CMK (cell line): ENCODE measurements at places on chromosomes 4 and X.

GRCh38 chr4:150583287-150584110 lies 1.5 kb downstream of the MAB21L2 start:
- no peak for DNase-seq

GRCh38 chr4:66736606-66737005 lies 808.7 kb downstream of the CENPC start:
- DNase-seq = no peak

- no peak for DNase-seq
These were observed 56.3 kb upstream of the NAP1L5 start for GRCh38 chr4:88753658-88754571.

DNA sequence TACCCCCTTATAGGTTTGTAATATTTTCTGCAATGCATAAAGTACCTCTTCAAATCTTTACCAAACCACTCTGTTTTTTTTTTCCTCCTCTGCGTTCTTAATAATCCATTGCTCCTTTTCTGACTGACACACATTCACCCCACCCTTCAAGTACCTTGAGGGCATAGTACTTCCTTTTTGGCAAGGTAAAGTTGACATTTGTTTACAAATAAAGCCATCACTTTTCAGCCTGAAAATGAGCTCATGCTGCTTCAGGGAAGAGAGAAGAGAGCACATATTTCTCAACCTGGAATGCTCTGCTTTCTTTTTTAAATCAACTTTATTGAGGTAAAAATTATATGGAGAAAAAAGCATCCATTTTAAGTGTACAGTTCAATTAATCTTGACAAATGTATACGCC lies 113.9 kb downstream of the AGTR2 start:
- DNase-seq = no peak

GRCh38 chr4:76377481-76377901 lies 43.5 kb downstream of the CCDC158 start:
- DNase-seq = no peak

GRCh38 chr4:162921178-162921785 lies 245.4 kb downstream of the NAF1 start:
- DNase-seq = no peak

DNA sequence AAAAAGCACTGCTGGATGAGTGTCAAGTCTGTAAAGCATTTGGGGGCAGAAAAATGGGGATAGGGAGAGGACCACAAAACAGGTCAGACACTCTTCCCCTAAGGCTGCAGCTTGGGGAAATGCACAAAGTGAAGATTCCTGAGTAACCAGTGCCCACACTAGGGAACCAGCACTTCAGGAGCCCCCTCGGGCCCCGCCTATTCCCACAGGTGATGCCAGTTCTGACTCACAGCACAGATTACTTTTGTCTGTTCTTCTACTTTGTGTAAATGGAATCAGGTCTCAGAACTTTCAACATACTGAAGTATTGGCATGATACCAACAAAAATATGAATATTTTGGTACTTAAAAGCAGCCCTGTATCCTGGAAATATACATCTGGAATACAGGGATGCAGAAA lies 112.5 kb downstream of the ADRA2C start:
- DNase-seq = no peak

DNA sequence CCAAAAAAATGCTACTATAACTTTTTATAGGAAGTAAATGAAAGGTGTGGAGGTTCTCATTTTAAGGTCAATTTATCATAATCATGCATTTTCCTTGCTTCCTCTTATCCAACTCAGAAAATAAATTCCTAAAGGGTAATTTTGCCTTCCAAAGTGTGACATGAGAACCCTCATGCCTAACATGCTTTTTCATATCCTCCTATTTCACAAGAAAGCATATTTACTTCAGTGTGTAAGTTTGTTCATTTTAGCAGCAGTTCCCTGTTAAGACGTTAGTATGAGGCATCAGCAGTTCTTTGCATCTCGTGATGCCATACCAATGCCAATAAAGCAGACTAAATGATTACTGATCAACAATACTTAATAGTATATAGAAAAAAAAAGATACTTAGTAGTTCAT lies 18.4 kb downstream of the WDFY3 start:
- DNase-seq = no peak

GRCh38 chr4:34362654-34363053 lies 1881.7 kb downstream of the ARAP2 start:
- no peak for DNase-seq

- DNase-seq = no peak
These were observed 34.4 kb downstream of the HPF1 start for GRCh38 chr4:169723207-169723965.

- no peak for DNase-seq
These were observed 74.1 kb upstream of the TMEM164 start for GRCh38 chrX:109928596-109929335.

DNA sequence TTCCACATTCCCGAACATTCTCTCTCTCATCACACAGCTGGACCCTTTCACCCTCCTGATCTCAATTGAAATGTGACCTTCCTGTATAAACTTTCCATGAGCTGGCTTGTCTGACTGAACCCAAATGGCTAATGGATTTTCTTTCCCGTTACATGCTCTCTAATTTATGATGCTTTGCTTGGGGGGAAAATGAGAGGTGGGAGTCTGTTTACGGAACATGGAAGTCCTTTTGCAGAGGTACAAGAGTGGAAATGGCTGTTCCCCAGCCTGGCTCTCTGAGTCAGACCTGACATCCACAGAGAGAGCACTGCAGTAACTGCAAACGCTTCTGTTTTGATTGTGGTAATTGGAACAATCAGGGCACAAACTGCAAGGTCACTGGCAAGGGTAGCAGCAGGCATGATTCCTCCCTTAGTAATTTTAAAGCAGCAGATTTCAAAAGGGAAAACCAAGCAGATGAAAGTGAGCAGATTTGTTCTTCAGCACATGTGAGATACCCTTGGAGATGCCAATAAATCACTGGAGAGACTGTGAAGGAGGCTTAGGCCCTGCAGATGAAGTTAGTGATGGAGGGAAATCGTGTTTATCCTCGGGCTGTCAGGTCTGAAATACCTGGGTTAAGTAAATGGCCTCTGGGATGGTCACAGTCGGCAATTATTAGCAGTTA lies 83.9 kb downstream of the SNCA start:
- no peak for DNase-seq

- DNase-seq = no peak
These were observed 18.8 kb upstream of the CORIN start for GRCh38 chr4:47856713-47857112.

- DNase-seq = no peak
These were observed 275.7 kb downstream of the STPG2 start for GRCh38 chr4:97867557-97868091.

GRCh38 chr4:154018659-154019058 lies 229.8 kb upstream of the SFRP2 start:
- no peak for DNase-seq

- no peak for DNase-seq
These were observed 5.7 kb upstream of the AMELX start for GRCh38 chrX:11287505-11287904.

DNA sequence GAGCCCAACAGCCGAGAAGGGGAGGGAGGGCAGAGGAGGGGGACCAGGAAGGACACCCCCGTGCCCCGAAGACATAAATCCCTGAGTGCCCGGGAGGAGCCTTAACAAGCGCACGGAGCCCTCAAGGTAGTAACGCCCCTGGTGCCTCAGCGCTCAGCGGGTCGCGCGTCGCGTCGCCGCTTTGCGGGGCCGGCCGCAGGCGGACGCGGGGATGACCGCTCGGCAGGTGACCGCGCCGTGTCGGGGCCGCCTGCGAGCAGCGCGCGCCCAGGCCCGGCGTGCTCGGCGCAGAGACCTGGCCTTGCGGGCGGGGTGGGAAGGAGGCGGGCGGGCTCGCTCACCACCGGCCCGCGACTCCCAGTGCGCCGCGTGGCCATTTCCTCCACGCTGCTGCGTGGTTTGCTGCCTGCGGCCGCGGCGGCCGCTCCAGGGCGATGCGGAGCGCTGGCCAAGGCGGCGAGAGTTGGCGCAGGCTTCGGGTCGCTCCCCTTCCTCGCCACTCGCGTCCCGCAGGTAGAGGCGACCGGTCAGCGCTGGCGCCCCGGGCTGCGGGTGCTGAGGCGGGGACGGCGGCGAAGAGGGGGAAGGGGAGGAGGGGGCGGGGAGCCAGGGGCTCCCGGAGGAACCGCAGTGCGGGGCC lies 632 bp downstream of the CCSER1 start:
- no peak for DNase-seq

GRCh38 chr4:113899271-113900070 lies 80.0 kb downstream of the ARSJ start:
- DNase-seq = no peak

- DNase-seq = no peak
These were observed 155.7 kb downstream of the SNCA start for GRCh38 chr4:89681219-89681618.

DNA sequence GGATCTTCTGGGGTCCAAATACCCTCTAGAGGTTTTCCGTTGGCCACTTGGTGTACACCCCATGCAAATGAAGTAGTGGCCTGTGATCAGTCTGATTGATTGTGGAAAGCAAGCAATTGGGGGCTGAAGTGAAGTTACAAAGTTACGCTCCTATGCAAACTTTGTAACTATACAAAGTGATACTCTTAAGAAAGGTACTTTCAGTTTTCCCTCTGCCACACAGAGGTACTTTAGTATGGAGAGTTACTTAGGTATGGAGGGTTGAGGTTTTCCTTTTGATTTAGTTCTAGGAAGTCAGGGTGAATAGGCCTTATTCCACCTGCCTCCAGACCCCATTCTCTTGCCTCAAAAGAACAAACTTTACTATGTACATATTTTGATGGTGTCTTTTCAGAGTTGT lies 28.7 kb downstream of the STAG2 start:
- DNase-seq = no peak

DNA sequence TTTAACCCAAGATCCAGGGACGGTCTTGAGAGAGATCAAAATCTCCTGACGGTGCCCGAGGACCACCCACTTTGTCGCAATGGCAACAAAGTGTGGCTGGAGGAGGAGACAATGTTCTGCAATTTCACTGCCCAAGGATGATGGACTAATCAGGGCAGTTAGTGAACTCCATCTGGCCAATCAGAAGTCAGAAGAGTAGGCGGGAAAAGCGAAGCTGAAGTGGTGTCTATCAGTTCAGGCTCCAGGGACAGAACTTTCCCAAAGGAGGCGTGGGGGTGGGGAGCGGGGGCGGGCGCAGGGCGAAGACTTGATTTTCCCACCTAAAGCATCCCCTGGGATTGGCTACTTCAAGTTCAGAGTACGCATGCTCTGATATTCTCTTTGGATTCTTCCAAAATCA lies 25.6 kb downstream of the SPACA5B start:
- DNase-seq = no peak

DNA sequence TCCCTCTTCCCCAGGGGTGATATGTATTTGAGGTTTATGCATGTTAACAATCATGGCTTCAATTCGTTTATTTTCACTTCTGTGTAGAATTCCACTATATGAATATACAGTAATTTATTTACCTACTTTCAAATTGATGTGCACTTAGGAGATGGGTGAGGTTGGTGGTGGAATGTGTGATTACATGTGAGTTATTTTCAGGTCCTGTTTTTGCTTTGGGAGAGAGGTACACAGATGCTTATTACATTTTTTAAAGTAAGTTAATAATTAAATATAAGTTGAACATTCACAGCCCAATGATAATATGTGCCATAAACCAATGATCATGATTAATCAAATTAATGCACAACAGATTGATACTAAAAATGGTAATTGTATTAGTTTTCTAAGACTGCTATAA lies 79.5 kb downstream of the SPRY1 start:
- no peak for DNase-seq

- DNase-seq = no peak
These were observed 45.4 kb upstream of the UGT2A3 start for GRCh38 chr4:68997040-68997439.

GRCh38 chr4:87853891-87854290 lies 21.1 kb downstream of the MEPE start:
- no peak for DNase-seq

- peak; percentile 49 for DNase-seq
These were observed at the start of gene WDFY3 for GRCh38 chr4:84966382-84967242. WDFY3 (minus strand) TSS chr4:84966690; CDS start chr4:84860591, 106,099 bp downstream.

DNA sequence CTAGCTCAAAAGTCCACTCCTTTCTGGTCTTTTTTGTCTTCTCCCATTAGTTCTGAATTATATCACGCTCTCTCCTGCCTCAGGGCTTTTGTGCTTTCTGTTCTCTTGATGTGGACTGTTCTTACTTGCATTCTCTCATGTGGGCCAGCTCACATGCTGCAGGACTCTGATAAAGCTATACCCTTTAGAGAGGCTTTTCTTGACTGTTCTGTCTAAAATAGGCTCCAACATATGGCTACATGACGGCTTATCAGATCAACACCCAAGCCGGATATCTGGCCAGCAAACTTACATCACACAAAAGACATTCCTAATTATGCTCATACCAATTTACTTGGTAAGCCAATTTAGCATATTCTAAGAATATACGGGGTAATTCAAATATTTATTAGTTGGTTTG lies 1494.5 kb downstream of the TECRL start:
- peak; percentile 27 for DNase-seq

DNA sequence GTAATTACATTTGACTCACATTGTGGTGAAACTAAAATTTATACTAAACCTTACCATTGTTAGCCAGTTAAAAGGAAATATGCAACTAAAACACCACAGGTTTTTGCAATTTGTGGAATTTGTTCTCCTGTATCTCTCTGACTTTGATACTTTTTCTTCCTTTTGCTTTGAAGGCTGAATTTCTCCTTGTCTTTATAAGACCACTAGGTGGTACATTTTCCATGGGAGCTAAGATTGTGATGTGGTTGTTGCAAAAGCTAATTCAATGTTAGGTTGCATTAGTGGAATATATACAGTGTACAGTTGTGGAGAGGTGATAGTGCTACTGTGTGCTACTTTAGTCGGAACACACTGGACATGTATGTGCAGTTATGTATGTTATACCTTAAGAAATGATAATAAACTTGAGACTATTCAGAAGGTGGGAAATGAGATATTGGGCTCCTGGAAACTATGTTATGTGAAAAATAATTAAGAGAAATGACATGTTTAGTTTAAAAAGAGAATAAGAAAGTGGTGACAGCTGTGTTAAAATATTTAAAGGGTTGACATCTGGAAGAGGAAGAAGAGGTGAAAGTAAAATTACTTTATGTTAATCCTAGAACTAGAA lies 70.3 kb downstream of the ARL9 start:
- no peak for DNase-seq

DNA sequence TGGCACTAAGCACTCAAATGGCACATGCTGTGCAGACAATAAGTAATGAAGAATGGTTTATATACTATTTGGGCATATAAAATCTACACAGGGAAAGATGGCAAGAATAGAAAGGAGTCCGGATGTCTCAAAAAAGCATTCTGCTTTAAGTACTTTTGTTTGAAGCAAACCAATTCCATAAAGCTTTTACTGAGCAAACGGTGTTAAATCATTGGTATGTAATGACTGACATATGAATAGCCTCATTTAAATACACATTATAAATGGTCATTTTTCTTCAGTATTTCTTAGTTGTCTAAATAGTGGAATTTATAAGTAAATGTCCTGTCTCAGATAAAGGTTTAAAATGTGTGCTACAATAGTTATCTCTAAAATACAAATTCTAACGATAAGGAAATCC lies 6.0 kb downstream of the FBXO8 start:
- no peak for DNase-seq

DNA sequence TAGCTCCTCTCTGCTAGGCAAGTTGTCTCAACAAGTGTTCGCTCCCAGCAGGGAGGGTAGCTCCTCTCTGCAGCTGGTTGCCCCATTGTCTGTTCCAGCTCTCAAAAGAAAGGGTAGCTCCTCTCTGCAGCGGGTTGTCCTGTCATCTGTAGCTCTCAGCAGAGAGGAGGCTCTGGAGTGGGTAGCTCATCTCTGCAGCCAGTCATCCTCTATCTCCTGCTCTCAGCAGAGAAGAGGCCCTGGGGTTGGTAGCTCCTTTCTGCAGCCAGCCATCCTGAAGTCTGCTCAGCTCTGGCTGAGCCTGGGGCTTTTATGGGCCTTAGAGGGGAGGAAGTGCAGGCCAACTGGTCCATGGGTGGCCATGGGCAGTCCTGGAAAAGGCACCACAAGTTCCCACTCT lies 342.7 kb downstream of the PTTG2 start:
- no peak for DNase-seq
